ENCODE measurements at places on chromosomes 3 and 15.

- no peak for DNase-seq
These were observed 9.3 kb upstream of the HCN4 start for GRCh38 chr15:73378089-73378488.

DNA sequence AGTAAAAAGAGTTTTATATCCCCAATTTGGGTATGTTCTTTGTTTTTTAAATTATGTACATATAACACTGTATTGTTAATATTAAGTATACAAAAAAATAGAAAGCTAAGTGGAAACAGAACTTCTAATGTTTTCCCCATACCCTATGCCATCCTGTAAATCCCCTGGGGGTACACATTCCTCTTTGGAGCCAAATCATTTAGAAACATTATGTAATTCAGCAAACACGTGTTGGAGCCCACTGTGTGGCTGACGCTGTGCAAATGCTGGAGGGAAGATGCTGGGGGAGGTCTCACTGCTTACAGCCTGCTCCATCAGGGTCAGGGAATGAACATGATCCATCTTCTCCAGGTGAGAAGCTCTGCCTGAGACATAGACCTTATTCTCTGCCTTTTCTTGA lies 52.8 kb downstream of the CRTC3 start:
- no peak for DNase-seq

DNA sequence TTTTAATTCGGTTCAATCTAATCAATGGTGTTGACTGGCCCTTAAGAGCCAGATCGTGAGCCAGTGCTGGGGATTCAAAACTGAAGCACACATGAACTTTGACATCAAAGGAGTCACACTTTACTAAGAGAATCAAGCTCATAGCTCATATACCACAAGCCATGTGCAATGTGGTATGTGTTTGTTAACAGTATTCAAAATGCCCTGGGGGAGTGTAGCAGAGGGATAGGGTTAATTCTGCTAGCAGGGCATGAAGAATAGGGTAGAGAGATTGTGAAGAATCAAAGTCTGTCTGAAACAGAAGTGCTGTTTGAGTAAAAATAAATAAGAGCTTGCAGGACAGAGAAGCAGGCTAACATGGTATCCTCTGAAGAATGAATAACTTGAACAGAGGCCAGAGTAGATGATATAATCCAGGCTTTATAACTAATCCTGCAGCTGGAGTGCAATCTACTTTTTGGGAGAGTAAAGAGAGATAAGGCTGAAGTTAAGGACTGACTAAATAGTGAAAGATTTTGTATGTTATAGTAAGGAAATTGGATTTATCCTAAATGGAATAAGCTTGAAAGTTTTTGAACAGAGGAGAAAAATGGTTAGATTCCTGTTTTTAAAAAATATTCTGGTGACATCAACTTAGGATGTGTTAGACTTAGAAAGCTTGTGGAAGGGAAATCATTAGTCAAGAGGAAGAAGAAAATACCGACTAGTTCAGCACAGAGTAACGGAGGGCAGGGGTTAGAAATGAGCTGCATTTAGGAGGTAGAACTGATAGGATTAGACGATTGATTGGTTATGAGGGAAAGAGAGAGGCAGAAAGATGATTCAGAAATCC lies 292.0 kb downstream of the NFKBIZ start:
- no peak for DNase-seq

DNA sequence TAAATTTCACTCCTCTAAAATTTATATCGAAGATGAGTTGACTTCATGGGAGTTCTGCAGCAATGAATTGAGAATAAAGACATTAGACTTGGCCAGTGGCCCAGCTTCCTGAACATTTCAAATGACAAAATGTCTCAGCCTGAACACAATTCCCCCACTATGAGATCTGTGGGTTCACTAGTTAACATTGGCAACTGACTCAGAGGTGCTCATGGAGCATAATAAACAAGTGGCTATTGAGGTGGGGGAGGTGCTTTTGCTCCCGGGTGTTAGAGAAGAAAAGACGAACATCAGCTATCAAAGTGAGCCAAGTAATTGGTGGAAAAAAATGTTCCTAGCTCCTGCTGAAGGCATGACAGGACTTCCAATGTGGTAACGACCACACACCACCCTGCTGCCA lies 6.3 kb downstream of the ATP13A4 start:
- DNase-seq, result no peak

DNA sequence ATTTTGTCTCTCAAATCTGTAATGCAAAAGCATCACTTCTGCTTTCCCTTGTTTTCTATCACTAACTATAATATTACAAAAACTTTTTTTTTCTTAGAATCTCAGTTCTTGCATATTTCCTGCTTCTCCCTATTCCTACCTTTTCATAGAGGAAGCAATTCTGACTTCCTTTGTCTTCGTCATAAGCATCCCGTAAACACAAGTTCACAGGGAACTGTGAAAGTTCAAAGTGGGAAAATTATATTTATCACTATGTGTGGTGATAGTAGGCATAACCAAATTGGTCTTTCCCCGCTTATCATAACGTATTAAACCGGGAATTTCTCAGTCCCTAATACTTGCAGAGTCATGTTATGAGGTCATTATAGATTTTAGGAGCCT lies 22.3 kb downstream of the CD200 start:
- DNase-seq, result no peak

GRCh38 chr15:56250626-56251025 lies 6.9 kb upstream of the RFX7 start:
- DNase-seq, result no peak

- no peak for DNase-seq
These were observed 8.6 kb downstream of the VPS8 start for GRCh38 chr3:184820525-184820924.

GRCh38 chr3:61315871-61316270 lies 64.6 kb upstream of the FHIT start:
- no peak for DNase-seq

DNA sequence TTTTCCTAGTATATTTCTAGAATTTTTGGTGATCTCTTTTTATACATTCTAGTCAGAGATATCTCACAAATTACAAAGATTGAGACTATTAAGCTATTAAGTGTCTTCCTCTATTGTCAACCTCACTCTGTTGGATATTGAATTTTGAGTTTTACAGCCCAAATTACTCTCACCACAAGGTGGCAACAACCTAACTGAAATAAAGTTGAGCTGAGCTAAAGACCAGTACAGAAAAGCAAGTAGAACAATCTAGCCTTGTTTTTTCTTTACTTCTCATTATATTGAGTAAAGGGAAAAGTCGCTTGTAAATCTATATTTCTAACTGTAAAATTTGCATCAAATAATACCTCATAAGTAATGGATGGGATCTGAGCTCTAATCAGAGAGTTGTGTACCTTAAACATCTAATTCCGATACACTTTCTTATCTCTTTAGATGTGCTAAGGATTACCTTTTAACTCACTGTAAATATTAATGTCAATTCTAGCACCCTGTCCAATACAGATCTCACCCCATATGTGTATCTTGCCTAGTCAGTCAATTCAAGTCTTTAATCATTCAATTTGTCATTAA lies 13.6 kb upstream of the COMMD2 start:
- DNase-seq, result no peak

GRCh38 chr3:156681002-156681401 lies 6.6 kb downstream of the TIPARP start:
- peak; percentile 47 for DNase-seq

DNA sequence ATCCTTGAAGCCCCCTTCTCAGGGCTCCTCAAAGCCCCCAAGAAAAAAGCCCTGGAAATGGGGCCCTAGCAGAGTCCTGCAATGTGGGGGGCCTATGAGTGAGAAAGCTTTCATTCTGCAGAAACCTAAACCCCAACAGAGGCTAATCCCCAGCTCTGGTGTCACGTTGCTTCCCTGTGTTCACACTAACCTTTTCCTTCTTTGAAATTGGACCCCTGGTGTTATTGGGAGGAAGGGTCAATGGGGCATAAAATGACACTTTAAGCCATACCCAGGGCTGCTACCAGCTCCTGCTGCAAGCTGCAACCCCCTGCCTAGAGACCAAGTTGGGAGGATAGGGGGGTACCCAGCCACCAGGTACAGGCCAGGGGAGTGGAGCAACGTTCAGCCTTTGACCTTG lies 2.1 kb downstream of the CYP1A2 start:
- DNase-seq, result no peak

- no peak for DNase-seq
These were observed 230.9 kb upstream of the UBE2E1 start for GRCh38 chr3:23574822-23575315.

Measured in CD4-positive, alpha-beta T cell treated with Interleukin-21 for 1 hour (primary cell).